ENCODE measurements at places on chromosomes 1 and 21. TPM values are rescaled to one million over a fixed set of nuclear protein-coding genes. Genes with fewer than 3 reads are reported as not detected.

Gene LCE3D
- total RNA-seq, result not detected

- DNase-seq, result no peak
These were observed 17.9 kb upstream of the ZBTB21 start for GRCh38 chr21:42027822-42028765.

DNA sequence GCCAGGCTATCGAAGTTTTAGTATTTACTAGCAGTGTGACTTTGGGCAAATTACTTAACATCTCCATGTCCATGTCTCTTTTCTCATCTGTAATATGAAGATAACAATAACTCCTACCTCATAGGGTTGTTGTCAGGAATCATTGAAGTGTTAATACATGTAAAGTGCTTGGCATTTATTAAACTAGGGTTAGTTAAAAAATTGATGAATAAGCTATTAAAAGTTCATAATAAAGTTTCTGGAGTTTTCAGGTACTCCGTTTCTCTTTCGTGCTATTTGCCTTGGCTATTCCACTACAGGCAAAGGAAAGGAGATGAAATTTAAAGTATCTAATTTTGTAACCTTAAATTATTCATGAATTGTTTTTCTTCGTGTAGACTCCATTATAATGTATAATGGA, 16.7 kb downstream of the LRRC8D start:
- DNase-seq, result no peak

- DNase-seq, result no peak
These were observed 4.4 kb downstream of the GJC2 start for GRCh38 chr1:228154021-228154669.

DNA sequence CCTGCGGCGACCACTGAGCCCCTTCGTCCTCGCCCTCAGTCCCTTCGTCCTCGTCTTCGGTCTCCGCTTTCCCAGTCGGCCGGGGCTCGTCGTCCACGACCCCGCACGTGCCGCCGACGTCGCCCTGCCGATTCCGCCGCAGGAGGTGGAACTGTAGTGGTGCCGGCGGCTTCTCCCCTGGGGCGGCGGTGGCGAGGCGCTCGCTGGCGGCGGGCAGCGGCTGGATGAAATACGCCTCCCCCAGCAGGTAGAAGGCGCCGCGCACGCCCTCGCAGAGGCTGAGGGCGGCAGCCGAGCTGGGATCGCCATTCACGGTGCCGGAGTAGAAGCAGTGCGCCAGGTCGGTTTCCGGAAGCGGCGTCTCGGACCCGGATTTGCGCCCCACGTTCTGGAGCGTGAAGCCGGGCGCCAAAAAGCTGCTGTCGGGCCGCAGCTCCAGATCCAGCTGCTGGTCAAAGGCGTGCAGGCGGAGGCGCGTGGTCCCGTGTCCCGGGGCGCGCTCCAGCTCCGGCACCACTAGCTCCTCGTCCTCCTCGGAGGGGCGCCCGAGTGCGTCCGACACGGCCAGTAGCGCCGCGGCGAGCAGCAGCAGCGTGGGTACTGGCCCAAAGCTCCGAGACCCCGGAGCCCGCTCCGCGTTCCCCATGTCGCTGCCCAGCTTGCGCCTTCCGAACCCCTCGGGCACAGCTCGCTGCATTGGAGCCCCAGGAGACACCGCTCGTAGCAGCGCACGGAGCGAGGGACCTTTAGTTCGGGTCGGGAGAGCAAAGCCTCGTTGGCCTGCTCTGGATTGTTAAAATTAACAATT, 747 bp downstream of the ADAMTS1 start:
- DNase-seq, result peak; percentile 43

DNA sequence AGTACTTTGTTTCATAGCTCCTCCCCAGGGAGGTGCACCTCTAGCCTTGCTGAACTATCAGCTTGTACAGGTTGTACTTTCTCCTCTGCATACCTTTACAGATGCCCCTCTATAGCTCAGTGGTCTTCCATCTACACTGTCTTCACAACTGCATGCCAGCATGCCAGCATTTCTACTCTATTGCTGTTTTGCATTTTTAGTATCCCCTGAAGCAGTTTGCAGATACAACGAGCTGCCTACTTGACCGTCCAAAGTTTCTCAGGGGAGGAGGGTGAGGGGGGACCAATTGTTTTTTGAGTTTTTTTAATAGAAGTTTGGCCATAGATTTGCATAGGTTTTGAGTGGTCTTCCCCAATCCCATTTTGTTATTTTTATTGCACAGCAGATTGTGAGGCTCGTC, 27.6 kb upstream of the CTH start:
- no peak for DNase-seq
